NCI-H1930 (cell line): ENCODE measurements at places on chromosomes 11 and 22.

DNA sequence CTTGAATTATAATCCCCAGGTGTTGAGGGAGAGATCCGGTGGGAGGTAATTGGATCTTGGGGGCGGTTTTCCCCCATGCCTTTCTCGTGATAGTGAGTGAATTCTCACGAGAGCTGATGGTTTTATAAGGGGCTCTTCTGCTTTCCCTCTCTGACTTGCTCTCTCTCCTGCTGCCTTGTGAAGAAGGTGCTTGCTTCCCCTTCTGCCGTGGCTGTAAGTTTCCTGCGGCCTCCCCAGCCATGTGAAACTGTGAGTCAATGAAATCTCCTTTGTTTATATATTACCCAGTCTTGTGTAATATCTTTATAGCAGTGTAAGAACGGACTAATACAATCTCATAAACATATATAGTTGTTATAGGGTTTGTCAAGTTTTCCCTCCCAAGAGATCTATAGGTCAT, 32.8 kb downstream of the KCNE3 start:
- no peak for DNase-seq

DNA sequence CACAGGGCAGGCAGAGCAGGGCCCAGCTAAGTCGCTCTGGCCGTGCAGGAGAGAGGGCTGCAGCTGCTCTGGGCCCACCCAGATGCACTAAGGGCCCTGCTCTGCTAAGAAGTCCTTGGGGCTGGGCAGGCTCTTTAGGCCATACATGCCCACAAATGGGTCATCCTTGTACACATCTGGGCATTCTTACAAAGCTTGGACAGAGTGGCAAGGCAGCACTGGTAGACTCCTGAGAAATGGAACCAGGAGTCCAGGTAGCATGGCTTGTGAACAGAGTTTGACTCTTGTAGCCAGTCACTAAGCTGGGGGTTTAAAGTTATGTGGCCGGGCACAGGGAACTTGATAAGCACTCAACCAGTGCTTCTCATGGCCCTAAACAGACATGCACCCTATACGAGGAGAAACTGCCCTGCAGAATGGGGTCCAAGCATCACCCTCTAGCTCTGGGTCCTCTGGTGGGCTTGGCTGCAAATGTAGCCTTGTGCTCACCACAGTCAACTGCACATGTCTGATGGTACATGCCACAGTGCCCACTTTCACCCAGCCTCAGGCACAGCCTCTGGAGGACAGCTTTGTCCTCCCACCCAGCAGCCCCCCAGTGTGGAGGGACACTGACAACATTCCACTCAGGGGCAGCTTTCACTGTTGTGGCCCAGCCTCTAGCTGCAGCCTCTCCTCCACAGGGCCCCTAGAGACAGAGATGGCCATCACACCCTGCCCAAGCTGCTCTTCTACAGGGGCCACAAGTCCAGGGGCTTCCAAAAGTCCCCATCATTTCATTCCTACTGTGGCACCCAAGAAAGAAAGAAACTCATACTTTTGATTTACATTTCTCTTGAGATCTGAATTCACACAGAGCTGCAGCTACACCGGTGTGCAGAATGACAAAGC, 75.2 kb downstream of the DGCR2 start:
- no peak for DNase-seq

DNA sequence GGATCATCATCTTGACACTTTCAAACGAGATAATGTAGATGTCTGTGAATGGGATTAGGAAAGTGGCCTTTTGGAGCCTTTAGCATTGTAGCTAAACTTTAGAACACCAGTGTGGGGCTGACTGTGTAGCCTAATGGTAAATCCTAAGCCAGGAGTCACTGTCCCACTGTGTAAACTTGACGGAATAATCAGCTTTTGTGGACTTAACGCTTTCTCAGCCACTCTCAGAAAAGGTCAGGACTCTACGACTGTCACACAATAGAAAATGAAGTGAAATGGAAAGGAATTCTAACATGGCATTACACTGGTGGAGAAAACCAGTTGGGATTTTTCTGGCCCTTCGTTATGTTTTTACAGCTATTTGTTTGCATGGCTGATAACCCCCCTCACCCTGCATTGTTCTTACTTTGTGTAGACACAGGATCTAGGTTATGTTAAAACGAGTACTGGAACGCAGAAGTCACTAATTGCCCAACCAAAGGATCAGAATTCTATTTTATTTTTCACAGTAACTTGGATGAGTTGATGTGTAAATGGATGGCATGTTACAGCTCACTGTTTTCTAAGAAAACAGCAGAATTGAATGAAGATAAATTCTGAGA, 22.0 kb upstream of the GRAMD1B start:
- DNase-seq = no peak

DNA sequence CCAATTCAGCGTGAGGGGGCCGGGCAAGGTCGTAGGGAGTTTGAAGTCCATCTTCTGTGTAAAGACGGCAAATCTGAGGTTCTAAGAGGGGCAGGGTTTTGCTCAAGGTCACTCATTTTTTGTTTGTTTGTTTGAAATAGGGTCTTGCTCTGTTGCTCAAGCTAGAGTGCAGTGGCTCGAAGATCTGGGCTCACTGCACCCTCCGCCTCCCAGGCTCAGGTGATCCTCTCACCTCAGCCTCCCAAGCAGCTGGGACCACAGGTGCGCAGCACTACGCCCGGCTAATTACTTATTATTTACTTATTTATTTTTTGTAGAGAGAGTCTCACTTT, 355 bp upstream of the AP1B1 start:
- DNase-seq = no peak

DNA sequence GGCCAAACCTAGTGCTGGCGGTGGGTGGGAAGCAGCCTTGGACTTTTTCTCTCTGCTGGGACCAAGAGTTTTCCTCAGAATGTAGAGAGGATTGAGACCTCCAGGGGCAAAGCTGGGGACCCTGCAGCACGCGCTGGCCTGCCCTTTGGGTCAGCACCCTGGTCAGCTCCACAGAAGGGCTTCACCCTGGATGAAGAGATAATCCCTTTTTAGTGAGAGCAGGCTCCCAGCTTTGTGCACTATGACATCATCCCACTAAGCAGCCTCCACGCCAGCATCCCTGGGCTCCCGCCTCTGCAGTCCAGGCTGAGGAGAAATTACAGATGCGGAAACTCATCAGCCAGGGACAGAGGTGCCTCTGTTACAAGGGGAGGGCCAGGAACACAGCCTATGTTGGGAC, 23.5 kb downstream of the DRICH1 start:
- DNase-seq = no peak

DNA sequence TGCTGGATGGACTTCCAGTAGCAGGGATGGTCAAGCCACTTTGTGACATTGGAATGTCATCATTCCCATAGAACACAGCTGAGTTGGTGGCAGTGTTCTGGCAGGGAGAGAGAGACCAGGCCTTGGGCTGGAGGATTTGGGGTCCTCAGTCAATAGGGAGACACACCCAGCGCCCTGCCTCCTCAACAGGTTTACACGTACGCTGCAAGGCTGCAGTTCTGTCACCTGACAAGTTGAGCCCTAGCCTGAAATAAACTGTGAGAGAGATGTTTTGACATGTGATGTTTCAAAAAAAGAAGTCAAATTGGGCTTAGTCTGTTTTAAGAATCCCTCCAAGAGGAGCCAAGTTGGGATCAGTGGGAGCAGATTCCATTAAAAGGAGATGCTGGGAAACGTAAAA, 42.9 kb upstream of the CRYBB3 start:
- no peak for DNase-seq

- no peak for DNase-seq
Observed at GRCh38 chr22:17100621-17101020, 15.8 kb downstream of the IL17RA start.

DNA sequence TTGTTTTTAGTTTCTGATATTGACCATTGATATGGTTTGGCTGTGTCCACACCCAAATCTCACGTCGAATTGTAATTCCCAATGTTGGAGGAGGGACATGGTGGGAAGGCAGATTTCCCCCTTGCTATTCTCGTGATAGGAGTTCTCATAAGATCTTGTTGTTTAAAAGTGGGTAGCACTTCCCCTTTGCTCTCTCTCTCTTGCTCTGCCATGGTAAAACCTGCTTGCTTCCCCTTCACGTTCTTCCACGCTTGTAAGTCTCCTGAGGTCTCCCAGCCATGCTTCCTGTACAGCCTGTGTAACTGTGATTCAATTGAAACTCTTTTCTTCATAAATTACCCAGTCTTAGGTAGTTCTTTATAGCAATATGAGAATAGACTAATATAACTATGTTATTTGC, 203.6 kb upstream of the CHORDC1 start:
- no peak for DNase-seq

GRCh38 chr11:116835791-116836631, 1.4 kb downstream of the APOA1 start:
- DNase-seq = peak; percentile 89

- DNase-seq = no peak
Observed at GRCh38 chr22:48551716-48552268, 1275.9 kb downstream of the BRD1 start.

- peak; percentile 24 for DNase-seq
Observed at GRCh38 chr22:23128269-23129108, 13.3 kb downstream of the RSPH14 start.

DNA sequence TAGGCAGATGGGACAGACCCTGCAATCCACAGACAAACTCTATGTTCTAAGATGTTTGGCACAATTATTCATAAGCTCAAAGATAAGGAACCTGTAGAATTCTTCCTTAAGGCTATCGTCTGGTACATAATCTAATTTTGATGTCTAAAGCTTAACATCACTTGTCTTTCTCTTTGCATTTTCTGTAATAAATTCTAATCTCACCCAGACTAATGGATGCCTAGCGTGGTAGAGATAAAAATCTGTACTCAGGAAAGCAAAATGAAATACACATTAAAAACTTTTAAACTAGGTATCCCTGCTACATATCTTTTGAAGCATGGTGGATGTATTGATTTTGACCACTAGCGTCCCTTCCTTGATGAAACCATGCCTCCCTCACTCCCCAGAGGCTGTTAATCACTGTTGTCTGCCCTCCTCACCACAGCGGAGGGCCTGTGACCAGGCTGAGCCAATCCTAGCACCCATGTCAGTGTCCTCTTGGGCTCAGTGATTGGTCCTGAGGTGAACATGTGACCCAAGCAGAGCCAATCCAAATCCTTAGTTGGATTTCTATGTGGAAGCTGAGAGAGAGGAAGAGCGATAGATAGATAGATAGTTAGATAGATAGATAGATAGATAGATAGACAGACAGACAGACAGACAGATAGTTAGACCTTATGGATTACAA, 82.2 kb upstream of the GRK3 start:
- DNase-seq = no peak

DNA sequence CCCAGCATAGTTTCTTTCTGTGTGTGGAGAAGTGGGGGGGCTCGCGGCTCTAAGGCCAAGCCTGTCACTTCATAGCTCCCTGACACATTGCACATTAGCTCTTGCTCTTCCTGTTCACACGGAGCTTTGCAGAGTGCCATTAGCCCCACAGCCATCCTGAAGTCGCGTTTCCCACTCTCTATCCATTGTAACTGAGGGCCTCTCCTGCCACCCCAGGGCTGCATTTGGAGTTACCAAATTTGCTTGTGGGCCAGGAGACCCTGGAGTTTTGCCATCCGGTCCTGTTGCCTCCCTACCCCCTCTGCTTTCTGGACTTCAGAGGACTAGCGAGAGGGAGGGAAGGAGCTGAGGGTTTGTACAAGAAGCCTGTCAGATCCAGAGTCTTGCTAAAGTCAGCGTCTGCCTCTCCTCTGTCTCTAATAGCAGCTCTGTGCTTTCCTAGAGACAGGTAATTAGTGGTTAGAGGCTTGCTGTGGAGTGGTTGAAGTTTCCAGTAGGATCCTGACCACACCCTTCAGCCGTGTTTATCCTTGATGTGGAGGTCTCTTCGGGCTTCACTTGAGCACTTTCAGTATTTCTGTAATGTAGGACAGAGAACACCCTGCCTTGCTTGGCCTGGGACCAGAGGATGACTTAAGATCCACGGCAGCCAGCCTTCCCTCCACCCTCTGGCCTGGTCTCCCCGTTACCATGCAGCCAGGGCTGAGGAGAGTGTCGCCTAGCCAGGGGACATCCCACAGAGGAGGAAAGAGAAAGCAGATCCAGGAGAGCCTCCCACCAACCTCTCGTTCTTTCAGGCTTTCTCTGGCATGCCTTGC, 14.1 kb downstream of the DCPS start:
- DNase-seq = no peak

DNA sequence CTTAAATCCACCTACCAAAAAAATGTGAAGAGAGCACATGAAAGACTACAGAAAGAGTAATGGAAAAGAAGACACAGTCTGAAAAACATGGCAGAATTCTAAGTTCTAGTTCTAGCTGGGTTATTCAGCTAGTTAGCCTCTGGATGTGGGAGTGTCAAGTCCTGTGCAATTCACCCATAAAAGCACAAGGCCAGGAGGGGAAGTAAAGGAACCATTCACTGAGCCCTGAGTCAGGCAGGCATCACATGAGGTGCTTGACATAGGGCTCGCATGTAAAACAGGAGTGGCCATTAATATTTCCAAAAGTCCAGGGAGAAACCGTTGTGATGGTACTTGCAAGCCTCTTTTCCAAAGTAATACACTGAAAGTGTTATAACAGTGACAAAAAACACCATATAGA, 103.7 kb downstream of the GAB2 start:
- DNase-seq = no peak

GRCh38 chr11:66126808-66127555, 56.9 kb downstream of the PACS1 start:
- DNase-seq = no peak
